ENCODE measurements at places on chromosomes 7 and 10. TPM values are rescaled to one million over a fixed set of nuclear protein-coding genes. Genes with fewer than 3 reads are reported as not detected.
A peak's percentile ranks its signal among the peaks of the same experiment; 100 is the strongest.

DNA sequence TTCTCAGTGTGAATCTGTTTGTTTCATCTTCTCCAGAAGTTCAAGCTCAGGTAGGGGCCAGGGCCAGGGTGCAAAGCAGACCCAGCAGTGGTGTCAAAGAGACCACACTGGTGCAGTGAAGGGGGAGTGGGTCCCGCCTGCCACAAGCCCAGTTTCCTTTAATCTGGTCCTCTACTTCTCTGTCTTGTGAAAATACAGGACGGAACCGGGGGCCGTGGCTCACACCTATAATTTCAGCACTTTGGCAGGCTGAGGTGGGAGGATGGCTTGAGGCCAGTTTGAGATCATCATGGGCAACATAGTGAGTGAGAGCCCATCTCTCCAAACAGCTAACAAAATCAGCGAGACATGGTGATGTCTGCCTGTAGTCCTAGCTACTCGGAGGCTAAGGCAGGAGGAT lies 109.0 kb downstream of the SLIT1 start:
- peaks cover 77% of the 10 kb centered on the region for H3K27me3 ChIP-seq
- H3K4me1 ChIP-seq: no peaks in the 10 kb centered on the region
- no peaks in the 10 kb centered on the region for H3K36me3 ChIP-seq
- DNase-seq: no peak

DNA sequence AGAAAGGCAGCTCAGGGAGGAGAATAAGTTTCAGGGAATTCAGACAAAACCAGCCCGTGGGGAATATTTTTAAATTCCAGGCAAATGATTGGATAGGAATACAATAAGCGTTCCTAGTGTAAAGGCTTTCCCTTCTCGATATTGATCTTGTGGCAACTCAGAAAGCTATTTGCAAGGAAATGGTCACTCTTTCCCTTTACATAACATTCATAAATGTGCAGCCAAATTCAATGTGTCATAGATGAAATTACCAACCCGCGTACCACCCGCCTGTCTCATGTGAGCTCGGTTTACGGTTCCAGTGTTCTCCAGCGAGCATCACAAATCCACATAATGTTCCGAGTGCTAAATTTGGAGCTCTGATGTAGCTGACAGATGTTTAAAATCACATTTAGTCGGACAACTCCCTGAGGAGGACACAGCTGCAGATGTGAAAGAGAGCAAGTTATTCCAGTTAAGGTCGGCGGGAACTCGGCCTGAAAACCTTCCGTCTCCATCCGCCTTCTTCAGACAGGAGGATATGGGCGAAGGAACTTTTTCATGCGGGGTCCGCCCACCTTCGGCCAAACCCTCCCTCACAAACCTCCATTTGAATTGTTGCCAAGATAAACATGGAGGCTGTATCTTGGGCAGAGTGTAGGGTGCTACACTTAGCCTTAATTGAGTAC lies 327.0 kb downstream of the RNLS start:
- DNase-seq: no peak
- H3K4me3 ChIP-seq: no peak overlapping the region
- H3K27ac ChIP-seq: no peak overlapping the region
- H3K4me1 ChIP-seq: peaks cover 3% of the 10 kb centered on the region
- no peaks in the 10 kb centered on the region for H3K36me3 ChIP-seq
- H3K27me3 ChIP-seq: peaks cover 6% of the 10 kb centered on the region

- no peak overlapping the region for H3K4me3 ChIP-seq
- H3K4me1 ChIP-seq: peaks cover 8% of the 10 kb centered on the region
- H3K27me3 ChIP-seq: no peaks in the 10 kb centered on the region
- peaks cover 2% of the 10 kb centered on the region for H3K36me3 ChIP-seq
- no peak for DNase-seq
These were observed 6.1 kb downstream of the GET4 start for GRCh38 chr7:882336-883035.

DNA sequence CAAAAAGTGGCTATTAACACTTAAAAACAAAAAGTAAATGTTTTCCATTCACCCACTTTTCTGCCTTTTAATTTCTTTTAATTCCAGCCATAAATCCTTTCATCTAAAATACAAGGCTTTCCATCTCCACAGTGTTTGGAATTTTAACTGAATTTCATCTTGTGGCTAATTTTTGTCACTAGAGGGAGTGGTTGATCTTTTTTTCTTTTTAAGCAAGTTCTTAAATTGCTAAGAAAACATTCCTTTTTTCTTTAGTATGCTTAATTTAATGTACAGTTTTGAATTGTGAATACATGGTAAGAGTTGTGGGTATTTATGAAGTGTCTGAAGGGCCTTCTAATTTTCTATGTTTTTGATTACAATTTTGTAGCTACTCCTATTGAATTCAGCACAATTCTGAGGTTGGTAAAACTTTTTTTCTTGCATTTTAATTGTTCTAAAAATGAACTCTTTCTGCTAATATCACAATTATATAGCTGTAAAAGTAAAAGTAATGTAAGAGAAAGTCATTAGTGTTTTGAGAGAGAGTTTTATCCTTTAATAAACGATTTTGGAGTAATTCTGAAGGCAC lies 54.9 kb upstream of the ANK3 start:
- H3K4me3 ChIP-seq: no peak overlapping the region
- DNase-seq: no peak
- H3K27ac ChIP-seq: no peak overlapping the region
- H3K27me3 ChIP-seq: no peaks in the 10 kb centered on the region
- H3K4me1 ChIP-seq: peaks cover 46% of the 10 kb centered on the region

- DNase-seq: no peak
- no peaks in the 10 kb centered on the region for H3K36me3 ChIP-seq
- no peaks in the 10 kb centered on the region for H3K27me3 ChIP-seq
- no peak overlapping the region for H3K27ac ChIP-seq
- no peak overlapping the region for H3K4me3 ChIP-seq
These were observed 704.9 kb upstream of the AUTS2 start for GRCh38 chr7:68893411-68893810.

The FAM25A gene
- not detected for total RNA-seq

GRCh38 chr10:86234541-86235270 lies 131.9 kb downstream of the GRID1 start:
- no peak for DNase-seq
- peaks cover 7% of the 10 kb centered on the region for H3K4me1 ChIP-seq
- H3K27me3 ChIP-seq: no peaks in the 10 kb centered on the region
- H3K4me3 ChIP-seq: no peak overlapping the region

DNA sequence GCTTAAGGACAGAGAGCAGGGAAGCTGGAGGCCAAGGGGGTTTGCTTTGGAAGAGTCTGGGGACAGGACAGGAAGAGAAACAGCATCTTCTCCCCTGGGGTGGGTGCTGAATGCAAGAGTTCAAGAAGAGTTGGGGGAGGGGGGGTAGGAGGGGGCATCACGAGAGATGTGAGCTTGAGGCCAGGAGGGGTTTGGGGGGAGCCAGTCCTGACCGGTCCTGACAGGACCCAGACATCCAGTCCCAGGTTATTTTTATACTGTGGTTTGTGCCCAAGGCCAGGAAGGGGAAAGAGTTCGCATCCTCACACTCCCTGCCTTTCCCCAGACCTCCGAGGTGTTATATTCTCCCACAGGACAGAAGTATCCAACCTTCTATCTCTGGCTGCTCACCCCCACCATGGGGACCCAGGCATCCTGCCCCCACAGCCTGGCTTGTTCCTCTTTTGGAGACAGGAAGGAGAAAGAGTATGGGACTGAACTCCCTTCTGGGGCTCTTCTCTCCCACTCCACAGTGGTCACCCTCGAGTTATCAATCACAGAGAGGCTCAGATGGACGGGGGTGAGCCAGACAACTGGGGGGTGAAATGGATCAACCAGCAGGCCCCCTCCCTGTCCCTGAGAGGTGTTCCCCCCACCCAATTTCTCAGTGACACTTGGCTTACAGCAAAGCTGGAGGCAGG lies 2.8 kb downstream of the TSC22D4 start:
- peak overlapping the region; percentile 88 for H3K4me3 ChIP-seq
- peak overlapping the region; percentile 90 for H3K27ac ChIP-seq
- H3K27me3 ChIP-seq: no peaks in the 10 kb centered on the region
- peaks cover 6% of the 10 kb centered on the region for H3K36me3 ChIP-seq
- no peak for DNase-seq
- H3K4me1 ChIP-seq: peaks cover 24% of the 10 kb centered on the region

DNA sequence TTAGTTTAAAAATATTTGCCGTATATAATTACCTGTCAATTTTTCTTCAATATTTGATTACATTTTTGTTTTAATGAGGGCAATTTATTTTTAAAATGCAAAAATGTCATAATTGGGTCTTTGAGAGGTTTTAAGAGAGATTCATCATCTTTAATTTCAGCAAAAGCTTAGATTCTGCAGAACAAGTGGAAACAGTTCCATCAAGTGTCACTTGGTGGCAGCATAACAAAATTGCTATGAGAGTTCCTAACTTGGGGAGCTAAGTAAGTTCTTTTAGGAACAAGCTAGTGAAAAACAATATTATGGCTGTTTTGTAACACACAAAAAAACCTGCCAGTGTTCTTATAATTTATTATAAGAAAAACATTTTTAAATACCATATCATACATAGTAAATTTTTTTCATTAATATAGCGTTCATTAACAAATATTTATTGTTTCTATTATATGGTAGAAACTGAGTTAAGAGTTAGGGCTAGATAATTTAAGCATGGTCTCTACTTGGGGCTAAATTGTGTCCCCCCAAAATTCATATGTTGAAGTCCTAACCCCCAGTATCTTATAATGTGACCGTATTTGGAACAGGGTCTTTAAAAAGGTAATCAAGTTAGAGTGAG lies 155.2 kb downstream of the MAGI2 start:
- no peak overlapping the region for H3K27ac ChIP-seq
- no peaks in the 10 kb centered on the region for H3K4me1 ChIP-seq
- no peak overlapping the region for H3K4me3 ChIP-seq
- no peaks in the 10 kb centered on the region for H3K27me3 ChIP-seq

The ASZ1 gene
- not detected for total RNA-seq

DNA sequence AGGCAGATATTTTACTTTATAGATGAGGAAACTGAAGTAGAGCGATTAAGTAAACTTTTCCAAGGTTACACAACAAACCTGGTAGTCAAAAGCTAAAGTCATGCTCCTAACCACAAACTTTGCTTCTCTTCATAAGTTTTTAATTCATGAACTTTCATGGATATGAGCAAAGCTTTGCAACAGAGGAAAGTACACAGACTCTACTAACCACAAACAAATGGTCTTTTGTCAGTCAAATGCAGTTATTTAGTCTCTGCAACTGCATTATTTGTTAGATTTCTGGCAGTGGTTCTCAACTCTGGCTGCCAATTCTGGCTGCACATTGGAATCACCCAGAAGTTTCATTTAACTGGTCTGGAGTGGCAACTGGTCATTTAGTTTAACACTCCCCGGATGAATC lies 140.6 kb upstream of the TMEM168 start:
- H3K4me3 ChIP-seq: no peak overlapping the region
- peaks cover 2% of the 10 kb centered on the region for H3K4me1 ChIP-seq
- no peak for DNase-seq
- peaks cover 9% of the 10 kb centered on the region for H3K36me3 ChIP-seq

GRCh38 chr10:127267442-127267841 lies 71.1 kb upstream of the INSYN2A start:
- H3K4me1 ChIP-seq: no peaks in the 10 kb centered on the region
- peaks cover 5% of the 10 kb centered on the region for H3K36me3 ChIP-seq
- H3K27me3 ChIP-seq: no peaks in the 10 kb centered on the region
- no peak overlapping the region for H3K27ac ChIP-seq
- H3K4me3 ChIP-seq: no peak overlapping the region

DNA sequence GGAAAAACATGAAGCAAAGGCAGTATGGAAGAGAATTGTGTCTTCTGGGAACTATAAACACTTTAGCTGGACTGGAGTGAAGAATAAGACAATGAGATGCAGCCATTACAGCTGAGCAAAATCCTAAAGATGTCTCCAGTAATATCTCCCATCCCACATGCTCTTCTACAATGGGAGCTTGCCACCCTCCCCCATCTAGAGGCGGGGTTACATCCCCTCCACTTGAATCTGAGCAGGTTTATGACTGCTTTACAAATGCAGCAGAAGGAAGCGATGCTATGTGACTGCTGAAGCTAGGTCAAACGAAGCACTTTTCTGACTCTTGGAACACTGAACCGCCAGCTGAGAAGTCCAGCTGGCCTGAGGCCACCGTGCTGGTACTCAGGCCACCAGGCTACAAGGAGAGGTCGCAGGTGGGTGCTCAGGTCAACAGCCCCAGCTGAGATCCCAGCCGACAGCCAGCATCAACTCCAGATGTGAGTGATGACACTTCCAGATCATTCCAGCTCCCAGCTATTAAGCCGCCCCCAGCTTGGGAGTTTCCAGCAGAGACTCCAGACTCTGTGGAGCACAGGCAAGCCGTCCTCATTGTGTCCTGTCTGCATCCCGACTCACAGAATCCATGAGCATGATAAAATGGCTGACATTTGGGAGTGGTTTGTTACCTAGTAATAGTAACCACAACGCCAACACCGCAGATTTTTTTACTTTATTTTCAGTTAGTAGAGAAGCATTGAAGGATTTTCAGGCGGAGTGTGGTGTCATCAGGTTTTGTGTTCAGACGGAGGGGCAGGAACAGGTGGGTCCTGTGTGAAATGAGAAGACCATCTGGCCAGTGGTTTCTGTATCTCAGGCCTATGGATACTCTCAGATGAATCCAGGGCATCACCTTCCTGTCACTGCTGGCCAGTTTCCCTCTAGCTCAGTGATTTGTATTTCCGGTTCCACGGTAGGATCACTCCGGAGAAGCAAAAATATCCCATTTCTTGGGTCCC lies 89.3 kb downstream of the NPY start:
- H3K27ac ChIP-seq: no peak overlapping the region
- no peaks in the 10 kb centered on the region for H3K4me1 ChIP-seq
- H3K4me3 ChIP-seq: no peak overlapping the region
- H3K36me3 ChIP-seq: no peaks in the 10 kb centered on the region
- no peak for DNase-seq

GRCh38 chr10:30813872-30814481 lies 184.4 kb upstream of the LYZL2 start:
- H3K36me3 ChIP-seq: no peaks in the 10 kb centered on the region
- H3K27ac ChIP-seq: peak overlapping the region; percentile 94
- H3K4me1 ChIP-seq: peaks cover 58% of the 10 kb centered on the region
- no peak for DNase-seq

DNA sequence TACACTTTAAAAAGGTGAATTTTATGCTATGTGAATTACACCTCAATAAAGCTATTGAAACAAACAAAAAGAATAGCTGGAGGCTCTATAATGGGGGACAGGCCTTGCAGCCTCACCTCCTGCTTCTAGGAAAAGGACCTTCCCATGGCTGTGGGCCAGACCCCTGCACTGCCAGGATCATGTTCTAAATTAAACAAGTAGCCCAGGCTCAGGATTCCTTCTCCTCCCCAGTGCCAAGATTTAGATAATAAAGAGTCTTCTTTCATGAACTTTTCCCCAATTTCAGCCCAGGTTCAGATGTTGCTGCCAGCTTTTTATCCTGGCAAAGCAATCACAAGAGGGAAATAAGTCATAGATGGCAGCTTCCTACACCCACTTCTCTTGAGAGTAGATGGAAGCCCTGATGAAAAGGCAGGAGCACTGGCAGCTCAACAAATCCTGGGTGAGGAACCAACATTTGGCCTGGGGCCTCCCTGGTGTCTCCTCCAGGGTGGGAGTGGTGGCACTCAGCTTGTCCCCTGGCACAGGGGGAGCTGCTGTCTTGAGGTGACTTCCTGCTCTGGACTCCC lies 22.2 kb upstream of the CAMK2B start:
- peaks cover 45% of the 10 kb centered on the region for H3K27me3 ChIP-seq
- H3K4me1 ChIP-seq: no peaks in the 10 kb centered on the region
- no peak overlapping the region for H3K4me3 ChIP-seq
- H3K36me3 ChIP-seq: no peaks in the 10 kb centered on the region
- no peak overlapping the region for H3K27ac ChIP-seq
